ENCODE measurements at places on chromosomes 6 and 20. TPM values are rescaled to one million over a fixed set of nuclear protein-coding genes. Genes with fewer than 3 reads are reported as not detected.
A peak's percentile ranks its signal among the peaks of the same experiment; 100 is the strongest.

DNA sequence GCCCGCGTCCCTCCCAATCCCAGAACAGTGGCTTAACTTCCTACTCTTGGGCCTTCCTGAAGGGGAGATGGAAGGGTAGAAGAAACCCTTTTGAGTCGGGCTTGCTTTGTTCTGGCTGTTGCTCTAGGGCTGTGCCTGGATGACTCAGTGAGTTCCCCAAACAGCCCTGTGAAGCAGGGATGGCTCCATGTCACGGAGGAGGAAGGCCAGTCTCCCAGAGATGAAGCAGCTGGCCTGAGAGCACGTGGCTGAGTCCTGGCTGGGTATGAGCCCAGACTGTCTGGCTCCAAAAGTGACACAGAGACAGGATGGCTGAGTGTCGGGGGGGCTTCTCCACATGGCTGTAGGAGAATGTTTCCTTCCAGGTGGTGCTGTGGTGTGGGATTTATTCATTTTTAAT is 4.6 kb downstream of the SYTL3 start:
- DNase-seq: no peak

DNA sequence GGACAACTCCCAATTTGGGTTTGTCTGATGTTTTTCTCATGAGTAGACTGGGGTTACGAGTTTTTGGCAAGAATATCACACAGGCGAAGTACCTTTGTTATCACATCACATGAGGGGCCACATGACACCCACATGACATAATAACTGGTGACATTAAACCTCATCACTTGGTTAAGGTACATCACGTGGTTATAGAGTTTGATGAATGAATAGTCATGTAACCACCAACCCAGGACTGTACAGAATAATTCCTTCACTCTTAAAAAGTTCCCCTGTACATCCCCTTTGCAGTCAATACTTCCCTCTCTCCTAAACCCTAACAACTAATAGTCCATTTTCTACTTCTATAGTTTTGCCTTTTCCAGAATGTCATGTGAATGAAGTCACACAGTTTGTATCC is 83.4 kb downstream of the REV3L start:
- no peak for DNase-seq

- DNase-seq: no peak
Observed at GRCh38 chr20:24998631-24999445, 6.3 kb upstream of the APMAP start.

DNA sequence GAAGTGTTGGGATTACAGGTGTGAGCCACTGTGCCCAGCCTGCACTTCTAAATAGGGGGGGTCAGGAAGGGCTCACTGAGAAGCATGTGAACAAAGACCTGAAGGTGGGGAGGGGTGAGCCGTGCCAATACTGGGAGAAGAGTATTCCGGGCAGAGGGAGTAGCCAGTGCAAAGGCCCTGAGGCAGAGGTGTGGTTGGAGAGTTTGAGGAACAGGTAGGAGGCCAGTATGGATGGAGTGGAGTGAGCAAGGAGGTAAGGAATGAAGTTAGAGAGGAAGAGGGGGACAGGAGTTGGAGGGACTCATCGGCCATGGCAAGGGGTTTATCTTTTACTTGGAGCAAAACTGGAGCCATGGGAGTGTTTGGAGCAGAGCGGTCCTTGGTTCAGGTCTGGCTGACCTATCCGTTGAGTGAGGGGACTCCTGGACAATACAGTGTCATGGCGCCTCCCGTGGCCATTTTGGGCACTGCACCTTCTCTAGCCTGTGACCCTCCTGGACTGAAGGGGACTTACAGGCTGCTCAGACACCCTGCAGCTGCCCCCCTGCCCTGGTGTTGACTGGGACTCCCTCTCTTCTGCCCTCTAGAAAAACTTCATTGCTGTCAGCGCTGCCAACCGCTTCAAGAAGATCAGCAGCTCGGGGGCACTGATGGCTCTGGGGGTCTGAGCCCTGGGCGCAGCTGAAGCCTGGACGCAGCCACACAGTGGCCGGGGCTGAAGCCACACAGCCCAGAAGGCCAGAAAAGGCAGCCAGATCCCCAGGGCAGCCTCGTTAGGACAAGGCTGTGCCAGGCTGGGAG is 12.1 kb downstream of the FOXS1 start:
- DNase-seq: no peak

- no peak for DNase-seq
Observed at GRCh38 chr20:33658510-33658909, 3.6 kb upstream of the C20orf144 start.

GRCh38 chr6:169833258-169833794 is 81.9 kb downstream of the ERMARD start:
- DNase-seq: no peak

GRCh38 chr6:15061908-15062515 is 183.9 kb upstream of the JARID2 start:
- no peak for DNase-seq

GRCh38 chr20:472889-473292 is 10.6 kb upstream of the TBC1D20 start:
- no peak for DNase-seq

DNA sequence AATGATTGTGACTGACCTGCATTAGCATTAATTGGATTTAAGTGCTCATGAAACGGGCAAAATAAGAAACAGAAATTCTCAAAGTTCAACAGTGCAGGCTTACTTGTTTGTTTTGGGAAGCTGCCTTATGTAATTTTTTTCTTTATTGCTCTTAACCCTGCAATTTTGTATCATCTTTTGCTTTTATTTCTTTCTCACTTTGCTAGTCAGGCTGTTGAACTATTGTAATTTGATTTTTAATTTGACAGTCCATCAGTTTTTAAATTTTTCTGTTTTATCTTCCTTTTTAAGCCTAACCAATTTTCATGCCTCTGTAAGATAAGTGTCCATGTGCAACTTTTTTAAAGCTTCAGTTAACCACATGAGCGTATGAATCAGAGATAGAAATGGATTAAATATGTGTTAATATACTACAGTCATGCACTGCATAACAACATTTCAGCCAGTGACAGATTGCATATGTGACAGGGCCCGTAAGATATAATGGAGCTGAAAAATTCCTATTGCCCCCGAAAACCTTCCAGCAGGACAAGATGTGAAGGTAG is 44.6 kb downstream of the PEX7 start:
- no peak for DNase-seq

- DNase-seq: no peak
Observed at GRCh38 chr6:156406099-156406498, 371.1 kb upstream of the ARID1B start.

DNA sequence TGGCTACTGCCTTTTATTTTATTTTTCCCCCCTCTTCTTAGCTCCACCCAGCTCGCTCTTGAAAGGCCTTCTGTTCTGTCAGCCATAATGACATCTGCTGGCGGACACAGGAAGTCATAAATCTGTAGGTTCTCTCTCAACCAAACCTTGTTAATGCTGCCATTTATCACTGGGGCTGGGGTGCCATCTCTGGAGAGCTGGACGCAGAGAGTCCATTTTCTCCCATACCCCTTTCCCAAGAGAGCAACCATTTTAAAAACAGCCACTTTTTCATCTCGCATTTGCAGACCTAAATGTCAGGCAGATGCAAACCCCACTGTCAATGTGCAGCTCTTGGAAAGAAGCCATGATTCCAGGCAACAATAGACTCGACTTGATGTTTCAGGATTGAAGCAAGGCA is 13.0 kb upstream of the TSHZ2 start:
- DNase-seq: peak; percentile 69

GRCh38 chr6:167338541-167339117 is 13.7 kb downstream of the TTLL2 start:
- DNase-seq: no peak

- no peak for DNase-seq
Observed at GRCh38 chr6:163200289-163200688, 214.2 kb upstream of the QKI start.

- DNase-seq: no peak
Observed at GRCh38 chr6:37625591-37626374, 71.9 kb downstream of the MDGA1 start.

GRCh38 chr6:30483677-30484279 is 5.5 kb upstream of the HLA-E start:
- DNase-seq: no peak

- no peak for DNase-seq
Observed at GRCh38 chr6:79646006-79646405, 14.9 kb downstream of the SH3BGRL2 start.

DNA sequence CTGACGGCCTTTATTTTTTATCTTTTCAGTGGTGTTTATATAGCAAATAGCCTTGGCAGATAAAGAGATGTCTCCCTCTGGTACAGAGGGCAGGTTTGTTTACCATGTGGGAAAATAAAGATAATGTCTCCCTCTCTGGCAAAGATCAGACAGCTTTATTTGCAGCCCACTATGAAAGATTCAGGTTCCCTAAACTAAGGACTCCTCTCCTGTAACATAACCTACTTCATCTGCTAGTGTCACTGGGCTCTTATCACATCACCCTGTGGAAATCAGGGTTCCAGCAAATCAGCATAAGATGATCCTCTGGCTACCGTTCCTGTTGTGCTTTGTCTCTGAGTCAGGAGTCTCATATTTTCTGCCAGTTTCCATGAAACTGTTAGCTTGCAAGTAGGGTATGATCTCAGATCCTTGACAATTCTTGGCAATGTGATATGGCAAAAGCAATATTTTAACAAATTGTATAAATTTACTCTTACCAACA is 3.1 kb downstream of the FBXL4 start:
- DNase-seq: no peak

- DNase-seq: no peak
Observed at GRCh38 chr6:43773980-43774775, 4.2 kb downstream of the VEGFA start.

GRCh38 chr20:8209061-8209460 is 77.0 kb downstream of the PLCB1 start:
- no peak for DNase-seq

DNA sequence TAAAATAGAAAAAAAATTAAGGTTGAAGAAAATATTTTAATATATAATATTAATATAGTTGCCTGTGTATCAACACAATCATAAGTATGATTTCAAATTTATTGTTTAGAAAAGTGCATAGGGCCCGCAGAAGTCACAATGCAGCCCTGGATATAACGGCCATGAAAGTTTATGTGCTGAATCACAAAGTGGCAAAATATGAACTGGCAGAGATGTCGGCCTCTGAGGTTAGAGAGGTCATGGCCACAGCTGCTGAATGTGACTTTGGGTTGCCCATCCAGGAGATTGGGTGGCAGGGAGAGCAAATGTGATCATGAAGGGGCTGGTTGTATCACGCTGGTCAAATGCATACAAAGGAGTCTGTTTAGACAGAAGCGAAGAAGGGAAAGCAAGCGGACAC is 35.7 kb downstream of the COL11A2 start:
- DNase-seq: no peak

GRCh38 chr20:47785854-47786764 is 828 bp upstream of the SULF2 start:
- peak; percentile 79 for DNase-seq

DNA sequence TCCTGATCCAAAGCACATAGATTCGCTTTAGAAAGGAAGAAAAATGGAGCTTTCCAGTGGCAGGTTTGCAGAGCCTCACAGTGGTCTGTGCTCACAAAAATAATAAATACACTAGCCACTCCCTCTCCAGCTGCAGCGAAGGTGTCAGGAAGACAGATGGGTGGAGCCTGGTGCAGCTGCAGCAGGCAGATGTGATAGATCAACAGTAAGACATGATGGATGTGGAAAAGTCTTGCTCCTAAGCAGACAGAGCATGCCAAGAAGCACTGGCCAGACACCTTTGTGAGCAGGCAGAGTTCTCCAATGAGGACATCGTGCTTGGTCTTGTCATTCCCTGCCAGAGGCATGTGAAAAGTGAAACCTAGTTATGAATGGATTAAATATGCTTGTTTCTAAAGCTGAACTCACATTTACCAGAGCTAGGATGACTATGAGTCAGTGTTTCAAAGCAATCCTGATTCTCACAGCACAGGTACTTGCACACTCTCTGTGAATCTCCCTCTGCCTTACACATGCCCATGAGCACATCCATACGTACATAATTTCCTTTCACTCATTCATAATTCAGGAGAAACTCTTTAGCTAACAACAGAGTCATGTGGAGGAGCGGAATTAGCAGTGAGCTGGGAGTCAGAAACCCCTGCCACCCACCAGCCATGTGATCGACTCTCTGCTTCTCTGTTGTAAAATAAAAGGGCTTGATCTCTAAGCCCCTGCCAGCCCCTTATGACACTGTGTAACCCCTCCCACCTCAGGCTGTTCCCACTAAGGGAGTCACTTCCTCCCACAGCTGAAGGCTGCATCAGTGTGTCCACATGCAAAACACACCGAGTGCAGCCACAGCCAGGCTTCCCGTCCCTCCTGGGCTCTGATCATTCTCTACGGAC is 111.2 kb downstream of the SCML4 start:
- no peak for DNase-seq

DNA sequence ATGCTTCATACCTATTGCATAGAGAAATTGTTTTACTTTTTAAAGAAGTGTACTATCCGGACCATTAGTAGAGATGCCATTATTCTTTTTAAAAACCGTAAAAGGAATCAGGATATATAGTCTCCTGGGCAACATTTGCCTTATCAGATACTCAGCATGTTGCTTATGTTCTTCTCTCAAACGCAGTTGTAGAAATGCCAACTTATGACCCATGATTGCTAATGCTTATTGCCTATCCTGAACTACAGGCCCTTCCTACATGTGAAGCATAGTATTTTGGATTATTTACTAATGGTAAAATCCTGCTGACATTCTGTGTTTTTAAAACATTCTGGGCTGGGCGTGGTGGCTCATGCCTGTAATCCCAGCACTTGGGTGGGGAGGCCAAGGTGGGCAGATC is 99.5 kb downstream of the FOXO3 start:
- no peak for DNase-seq

- DNase-seq: no peak
Observed at GRCh38 chr20:56513161-56514150, 11.1 kb upstream of the FAM209A start.

- DNase-seq: peak; percentile 8
Observed at GRCh38 chr20:21613512-21613911, 92.0 kb upstream of the PAX1 start.

- no peak for DNase-seq
Observed at GRCh38 chr20:38119446-38119845, 45.6 kb downstream of the TGM2 start.

DNA sequence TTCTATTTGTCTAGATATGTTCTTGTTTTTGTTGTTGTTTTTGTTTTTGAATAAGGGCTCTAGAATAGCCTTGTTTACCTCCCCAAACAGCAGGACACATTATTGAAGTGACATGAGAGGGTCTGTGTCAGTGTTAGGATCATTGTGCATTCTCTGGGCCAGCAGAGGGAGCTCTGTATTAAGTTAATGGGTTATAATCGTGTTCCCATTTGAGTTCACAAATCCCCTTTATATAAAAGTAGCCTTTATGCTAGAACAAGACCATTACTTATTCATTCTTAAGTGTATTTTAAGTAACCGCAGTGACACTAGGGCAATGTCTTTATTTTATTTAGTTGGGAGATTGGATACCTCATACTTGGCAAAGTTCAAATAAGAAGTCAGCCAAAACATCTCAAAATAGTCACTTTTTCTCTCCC is 44.8 kb downstream of the STK4 start:
- DNase-seq: no peak

ERVFRD-1 gene
- not detected for total RNA-seq

PSORS1C1 gene
- total RNA-seq: 0.48 TPM

HNF4A gene
- not detected for total RNA-seq

LY86 gene
- 4.1 TPM for total RNA-seq

MROH8 gene
- 6.3 TPM for total RNA-seq

TMEM14A gene
- 34.2 TPM for total RNA-seq

ULBP3 gene
- total RNA-seq: 3.4 TPM

PLN gene
- 178 TPM for total RNA-seq

SLC22A16 gene
- 0.63 TPM for total RNA-seq

TRERF1 gene
- total RNA-seq: 12.1 TPM

RAET1G gene
- total RNA-seq: 1.2 TPM

All from urinary bladder (tissue), 4 donors.